ENCODE measurements at places on chromosomes 3 and 15.

DNA sequence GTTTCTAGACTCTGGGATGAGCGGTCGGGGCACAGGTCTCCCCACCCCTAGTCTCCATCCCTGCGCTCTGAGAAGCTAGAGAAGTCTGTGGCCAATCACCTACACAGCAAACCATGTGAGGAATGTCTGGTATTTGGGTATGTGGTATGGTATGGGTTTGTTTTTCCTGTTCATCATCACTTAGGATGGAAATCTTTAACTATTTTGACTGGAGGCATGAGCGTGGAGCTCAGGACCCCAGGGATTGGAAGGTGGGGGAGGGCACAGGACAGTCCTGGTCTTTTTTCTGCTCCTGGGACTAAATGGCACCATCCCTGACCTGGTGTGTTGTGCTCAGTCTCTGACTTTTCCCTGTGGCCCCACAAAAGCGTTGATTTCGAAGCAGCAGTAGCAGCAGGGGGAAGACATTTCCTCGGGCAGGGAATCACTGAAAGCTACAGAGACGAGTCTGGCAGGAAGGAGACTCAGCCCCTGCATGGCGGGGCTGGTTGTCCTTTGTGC, 191.7 kb upstream of the TPM1 start:
- no peaks in the 10 kb centered on the region for H3K36me3 ChIP-seq
- H3K4me1 ChIP-seq: peaks cover 32% of the 10 kb centered on the region
- peak overlapping the region; percentile 61 for H3K27ac ChIP-seq
- DNase-seq: no peak
- no peaks in the 10 kb centered on the region for H3K27me3 ChIP-seq
- no peak overlapping the region for H3K4me3 ChIP-seq

GRCh38 chr3:155941354-155941753, 70.9 kb downstream of the GMPS start:
- no peak overlapping the region for H3K27ac ChIP-seq
- no peaks in the 10 kb centered on the region for H3K27me3 ChIP-seq
- no peaks in the 10 kb centered on the region for H3K4me1 ChIP-seq
- DNase-seq: no peak

- H3K36me3 ChIP-seq: no peaks in the 10 kb centered on the region
- DNase-seq: no peak
- no peak overlapping the region for H3K4me3 ChIP-seq
- no peaks in the 10 kb centered on the region for H3K27me3 ChIP-seq
- H3K4me1 ChIP-seq: no peaks in the 10 kb centered on the region
- H3K27ac ChIP-seq: no peak overlapping the region
Measured at GRCh38 chr15:24976932-24977331, 22.1 kb downstream of the SNRPN start.

DNA sequence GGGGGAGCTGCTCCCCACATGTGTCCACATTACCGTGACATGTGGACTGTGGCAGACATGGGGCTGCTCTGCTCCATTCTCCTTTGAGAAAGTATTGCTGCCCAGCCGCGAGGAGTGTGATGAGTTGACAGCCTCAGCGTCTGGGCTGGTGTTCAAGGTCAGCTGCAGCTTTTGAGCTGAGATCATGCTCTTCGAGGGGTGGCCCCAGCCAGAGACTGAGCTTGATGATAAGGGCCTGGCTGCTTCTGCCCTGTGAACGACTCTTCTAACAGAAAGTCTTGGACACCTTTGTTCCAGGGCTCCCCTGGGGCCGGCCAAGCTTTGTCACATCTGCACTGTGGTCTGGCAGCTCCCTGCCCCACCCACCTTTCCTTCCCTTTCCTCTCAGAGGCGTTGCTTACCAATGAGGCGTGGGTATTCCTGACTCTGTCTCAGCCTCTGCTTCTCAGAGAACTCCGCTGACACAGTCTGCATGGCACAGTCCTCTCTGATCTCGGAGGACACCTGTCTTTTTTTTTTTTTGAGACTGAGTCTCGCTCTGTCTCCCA, 86.6 kb downstream of the CHRD start:
- H3K4me1 ChIP-seq: no peaks in the 10 kb centered on the region
- peak overlapping the region; percentile 31 for H3K27ac ChIP-seq
- DNase-seq: peak; percentile 65
- no peak overlapping the region for H3K4me3 ChIP-seq
- H3K36me3 ChIP-seq: no peaks in the 10 kb centered on the region

GRCh38 chr15:57287123-57287521, 89.2 kb upstream of the CGNL1 start:
- H3K4me1 ChIP-seq: no peaks in the 10 kb centered on the region
- H3K36me3 ChIP-seq: no peaks in the 10 kb centered on the region
- no peaks in the 10 kb centered on the region for H3K27me3 ChIP-seq

DNA sequence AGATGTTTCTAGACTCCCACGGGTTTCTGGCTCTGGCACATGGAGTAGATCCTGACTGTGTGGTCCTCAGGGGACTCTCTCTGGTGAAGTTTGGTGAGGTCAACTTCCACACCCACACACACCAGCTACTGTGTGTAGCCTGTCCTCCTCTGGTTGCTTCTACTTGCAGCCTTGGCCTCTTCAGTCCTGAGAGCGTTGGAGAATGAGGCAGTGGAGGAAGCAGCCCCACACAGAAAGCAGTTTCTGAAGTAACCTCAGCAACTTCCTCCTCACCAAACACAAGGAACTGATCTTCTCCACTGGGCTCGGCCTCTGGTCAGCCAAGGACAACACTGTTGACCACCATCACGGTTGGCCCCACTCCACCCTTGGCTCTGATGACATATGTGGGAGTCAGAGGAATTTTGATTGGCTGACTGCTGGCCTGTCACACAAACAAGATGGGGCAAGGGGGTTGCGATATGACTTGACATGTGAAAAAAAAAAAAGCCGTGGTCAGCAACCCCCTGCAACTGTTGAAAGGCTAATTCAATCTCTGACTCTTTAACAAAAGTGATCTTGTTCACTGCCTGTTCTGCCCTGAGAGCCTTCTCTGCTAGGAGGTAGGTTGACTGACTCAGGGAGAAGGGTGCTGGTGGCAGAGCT, 19.6 kb downstream of the CD86 start:
- DNase-seq: no peak
- H3K4me1 ChIP-seq: no peaks in the 10 kb centered on the region
- no peak overlapping the region for H3K4me3 ChIP-seq
- H3K27me3 ChIP-seq: no peaks in the 10 kb centered on the region

DNA sequence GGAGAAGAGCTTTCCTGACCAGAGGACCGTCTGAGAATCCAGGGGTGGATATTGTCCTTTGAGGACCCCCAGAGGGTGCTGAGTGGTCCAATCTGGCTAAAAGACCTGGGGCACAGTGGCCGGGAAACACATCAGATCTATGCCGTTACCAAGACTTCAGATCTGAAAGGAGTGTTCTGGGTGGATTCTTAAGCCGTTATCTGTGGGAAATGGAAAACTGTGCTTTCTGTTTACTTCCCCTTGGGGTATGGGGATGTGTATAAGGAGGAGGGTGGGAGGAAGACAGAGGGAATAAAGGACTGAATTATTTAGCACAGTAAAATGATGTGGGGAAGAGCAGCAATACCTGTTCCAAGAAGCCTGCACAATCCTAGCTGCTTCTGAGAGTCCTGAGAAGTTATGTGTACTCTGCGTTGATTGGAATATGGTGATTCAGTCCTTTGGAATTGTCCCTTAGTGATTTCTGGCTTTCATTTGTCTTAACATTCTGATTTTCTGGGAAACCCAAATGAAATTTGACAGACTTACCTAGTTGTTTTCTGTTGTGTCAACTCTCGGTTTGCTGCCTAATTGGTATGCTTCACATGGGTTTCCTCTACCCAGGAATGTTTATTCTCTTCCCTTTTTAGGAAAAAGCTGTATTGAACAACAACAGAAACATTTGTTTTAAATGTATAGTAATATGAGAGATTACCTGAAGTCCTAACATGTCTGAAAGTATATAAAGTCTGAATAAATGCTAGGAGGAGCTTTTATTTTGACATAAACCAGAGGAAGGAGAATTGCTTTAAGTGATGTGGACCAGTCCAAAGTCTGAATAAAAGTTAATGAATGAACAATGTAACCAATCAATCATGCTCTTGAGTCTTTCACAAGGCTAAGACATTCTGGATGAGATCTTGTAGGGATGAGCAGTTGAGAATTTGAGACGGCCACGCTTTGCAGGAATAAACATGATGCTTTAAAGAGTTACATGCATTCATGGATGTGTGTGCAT, 427.1 kb upstream of the C2CD4B start:
- H3K36me3 ChIP-seq: no peaks in the 10 kb centered on the region
- H3K4me1 ChIP-seq: peaks cover 40% of the 10 kb centered on the region
- H3K4me3 ChIP-seq: no peak overlapping the region
- peak overlapping the region; percentile 78 for H3K27ac ChIP-seq

- H3K4me3 ChIP-seq: no peak overlapping the region
- H3K27me3 ChIP-seq: no peaks in the 10 kb centered on the region
Measured at GRCh38 chr15:56124391-56124790, 119.3 kb downstream of the RFX7 start.

DNA sequence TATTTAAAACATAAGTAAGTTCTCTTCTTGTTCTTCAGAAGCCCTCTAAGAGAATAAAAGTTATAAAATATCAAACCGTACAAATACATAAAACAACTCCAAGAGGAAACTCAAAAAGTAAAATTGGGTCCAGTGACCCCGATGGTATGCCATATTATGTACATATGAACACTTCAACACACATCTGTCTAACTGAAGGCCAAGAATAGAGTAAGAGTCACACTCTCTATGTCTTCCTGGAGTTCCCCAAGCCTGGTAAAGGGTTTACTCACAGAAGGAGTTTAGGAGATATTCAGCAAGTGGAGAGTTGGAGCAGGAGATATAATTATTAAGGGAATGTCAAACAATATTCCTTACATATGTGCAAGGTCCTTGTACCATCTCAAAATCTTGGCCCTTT, 101.3 kb upstream of the EIF1B start:
- H3K27me3 ChIP-seq: no peaks in the 10 kb centered on the region
- H3K36me3 ChIP-seq: no peaks in the 10 kb centered on the region
- no peaks in the 10 kb centered on the region for H3K4me1 ChIP-seq
- no peak overlapping the region for H3K27ac ChIP-seq
- no peak for DNase-seq

DNA sequence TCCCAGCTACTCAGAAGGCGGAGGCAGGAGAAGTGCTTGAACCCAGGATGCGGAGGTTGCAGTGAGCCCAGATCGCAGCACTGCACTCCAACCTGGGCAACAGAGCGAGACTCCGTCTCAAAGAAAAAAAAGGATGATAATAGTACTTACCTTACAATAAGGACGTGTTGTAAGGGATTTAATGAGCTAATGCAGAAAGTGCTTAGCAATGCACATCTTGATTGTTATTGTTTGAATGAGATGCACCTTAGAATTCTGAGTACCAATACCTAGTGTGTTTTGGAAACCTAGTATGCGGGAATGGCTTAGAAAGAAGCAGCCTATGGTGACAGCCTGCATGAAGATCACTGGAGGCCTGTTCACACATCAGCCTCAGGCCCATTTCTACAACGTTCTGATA, 19.5 kb downstream of the SNUPN start:
- no peak overlapping the region for H3K4me3 ChIP-seq
- no peaks in the 10 kb centered on the region for H3K27me3 ChIP-seq
- no peaks in the 10 kb centered on the region for H3K36me3 ChIP-seq
- H3K4me1 ChIP-seq: no peaks in the 10 kb centered on the region
- H3K27ac ChIP-seq: no peak overlapping the region
- DNase-seq: no peak

DNA sequence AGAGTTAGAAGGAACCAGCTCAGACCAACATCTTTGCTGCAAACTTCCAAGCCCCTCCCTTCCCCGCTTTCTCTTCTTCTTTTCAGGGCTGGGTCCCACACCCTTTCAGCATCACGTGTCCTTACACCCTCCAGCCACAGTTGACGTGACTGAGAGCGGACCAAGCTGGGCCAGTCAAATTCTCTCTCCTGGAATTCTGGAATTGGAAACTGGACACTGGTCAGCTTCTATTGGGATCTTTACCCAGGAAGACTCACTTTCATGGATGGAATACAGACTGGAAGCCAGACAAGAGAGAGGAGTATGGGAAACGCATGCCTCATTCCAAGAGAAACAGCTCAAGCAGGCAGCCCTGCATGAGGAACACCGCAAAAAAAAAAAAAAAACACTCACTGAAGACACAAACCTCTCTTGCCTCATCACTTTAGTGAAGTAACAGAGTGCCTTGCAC, 12.4 kb upstream of the TPM1 start:
- no peaks in the 10 kb centered on the region for H3K36me3 ChIP-seq
- H3K4me1 ChIP-seq: no peaks in the 10 kb centered on the region
- no peak for DNase-seq
- H3K4me3 ChIP-seq: no peak overlapping the region

DNA sequence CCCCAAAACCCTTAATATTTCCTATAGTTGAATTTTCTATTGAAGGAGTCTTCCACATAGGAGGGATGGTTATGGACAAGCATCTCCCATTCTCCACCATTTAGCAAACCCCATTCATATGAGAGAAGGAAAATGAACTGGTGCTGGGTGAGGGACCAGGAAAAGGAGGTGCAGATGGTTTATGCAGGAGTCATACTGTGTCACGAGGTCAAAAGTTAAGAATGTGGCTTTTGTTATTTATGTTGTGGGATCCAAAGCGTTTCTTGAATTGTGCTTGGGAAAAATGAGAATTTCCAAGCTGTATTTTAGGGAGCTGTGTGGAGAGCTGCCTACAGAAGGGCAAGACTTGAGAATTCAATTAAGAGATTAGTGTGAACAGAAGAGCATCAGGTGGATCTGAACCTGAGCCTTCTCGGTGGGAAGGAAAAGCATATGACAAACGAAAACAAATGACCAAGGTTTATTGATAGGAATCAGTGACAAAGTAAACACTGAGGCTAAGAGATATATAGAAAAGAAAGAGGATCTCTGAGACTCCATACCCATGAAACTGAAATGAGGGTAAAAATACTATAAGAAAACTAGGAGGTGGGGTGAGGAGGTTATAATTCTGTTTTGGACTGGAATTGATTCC, 473.3 kb upstream of the NR2F2 start:
- H3K4me3 ChIP-seq: no peak overlapping the region
- H3K27ac ChIP-seq: no peak overlapping the region
- H3K36me3 ChIP-seq: no peaks in the 10 kb centered on the region
- H3K4me1 ChIP-seq: no peaks in the 10 kb centered on the region
- no peaks in the 10 kb centered on the region for H3K27me3 ChIP-seq
- DNase-seq: no peak

GRCh38 chr3:8990266-8991215, 27.3 kb upstream of the RAD18 start:
- H3K27ac ChIP-seq: peak overlapping the region; percentile 74
- peak; percentile 68 for DNase-seq
- no peaks in the 10 kb centered on the region for H3K36me3 ChIP-seq
- H3K4me3 ChIP-seq: no peak overlapping the region
- H3K4me1 ChIP-seq: peaks cover 7% of the 10 kb centered on the region

GRCh38 chr15:43527016-43527801, 9.8 kb downstream of the MAP1A start:
- no peak overlapping the region for H3K27ac ChIP-seq
- DNase-seq: no peak
- no peak overlapping the region for H3K4me3 ChIP-seq
- H3K4me1 ChIP-seq: no peaks in the 10 kb centered on the region
